ENCODE measurements at places on chromosomes 6 and 20.

DNA sequence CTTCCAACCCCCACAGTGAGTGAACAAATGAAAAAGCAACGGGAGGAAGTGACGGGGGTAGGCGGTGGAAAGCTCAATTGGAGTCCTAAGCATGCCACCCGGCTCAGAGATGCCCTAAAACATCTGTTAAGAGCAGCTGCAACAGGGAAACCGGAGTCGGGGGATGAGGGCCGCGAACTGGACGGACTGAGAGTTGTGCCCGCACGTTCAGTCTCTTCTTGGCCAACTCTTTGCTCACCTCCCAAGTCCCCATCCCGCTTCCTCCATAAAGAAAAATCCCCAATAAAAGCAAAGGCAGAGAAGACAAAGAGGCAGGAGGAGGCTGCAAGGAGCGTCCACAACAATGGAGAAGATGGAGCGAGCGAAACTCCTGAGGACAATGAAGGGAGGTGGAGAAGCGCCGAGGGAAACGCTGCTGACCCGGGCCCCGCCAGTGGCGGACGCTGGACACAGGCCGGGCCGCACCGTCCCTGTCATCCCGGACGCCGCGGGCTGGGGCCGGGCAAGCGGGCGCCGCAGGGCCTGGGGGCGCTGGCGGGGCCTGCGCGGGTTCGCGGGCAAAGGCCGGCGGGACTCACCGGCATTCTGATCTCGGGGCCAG, 600 bp downstream of the SEC63 start:
- no peak for DNase-seq

GRCh38 chr20:48624315-48625020, 203.3 kb downstream of the PREX1 start:
- no peak for DNase-seq

DNA sequence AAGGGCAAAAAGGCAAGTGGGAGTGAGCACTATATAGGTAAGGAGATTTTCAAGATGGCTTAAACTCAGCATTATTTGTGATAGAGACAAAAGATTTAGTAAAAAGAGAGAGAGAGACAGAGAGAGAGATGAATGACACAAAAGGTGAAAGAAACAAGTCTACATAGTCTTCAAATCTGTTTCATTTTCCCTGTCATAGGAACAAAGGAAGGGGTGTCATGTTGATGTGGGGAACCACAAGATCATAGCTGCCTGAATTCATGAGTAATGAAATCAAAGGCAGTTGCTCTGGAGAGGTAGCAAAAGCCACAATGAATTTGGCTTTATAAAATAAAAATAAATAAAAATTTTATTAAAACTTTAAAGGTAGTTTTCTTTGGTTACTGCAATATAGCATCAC, 67.2 kb upstream of the PHIP start:
- no peak for DNase-seq

DNA sequence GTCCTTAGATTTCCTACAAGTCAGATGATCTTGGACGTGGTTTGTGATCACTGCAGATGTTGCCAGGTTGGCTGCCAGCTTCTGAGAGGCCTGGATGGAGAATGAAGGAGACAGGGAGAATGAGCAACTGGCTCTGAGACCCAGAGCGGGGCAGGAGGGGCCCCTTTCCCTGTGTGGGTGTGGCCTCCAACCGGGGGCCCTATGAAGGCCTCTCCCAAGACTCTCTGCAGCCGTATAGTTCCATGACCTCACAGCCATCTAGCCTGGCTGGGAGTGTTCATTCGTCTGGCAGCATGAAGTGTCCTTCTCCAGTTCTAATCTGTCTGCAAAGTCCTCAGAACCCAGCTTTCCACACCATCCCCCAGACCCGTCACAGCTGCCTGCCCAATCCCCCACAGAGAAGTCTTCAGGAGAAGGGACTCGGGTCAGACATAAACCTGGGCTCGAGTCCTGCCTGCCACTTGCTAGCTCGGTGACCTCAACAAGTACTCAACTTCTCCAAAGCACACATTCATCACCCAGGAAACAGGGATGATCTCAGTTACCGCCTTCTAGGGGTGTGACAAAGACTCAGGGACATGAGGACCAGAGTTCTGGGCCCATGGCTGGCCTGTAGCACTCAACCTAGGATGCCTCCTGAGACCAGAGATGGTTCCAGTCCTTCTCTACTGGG, 122.6 kb downstream of the EDN3 start:
- DNase-seq: no peak

DNA sequence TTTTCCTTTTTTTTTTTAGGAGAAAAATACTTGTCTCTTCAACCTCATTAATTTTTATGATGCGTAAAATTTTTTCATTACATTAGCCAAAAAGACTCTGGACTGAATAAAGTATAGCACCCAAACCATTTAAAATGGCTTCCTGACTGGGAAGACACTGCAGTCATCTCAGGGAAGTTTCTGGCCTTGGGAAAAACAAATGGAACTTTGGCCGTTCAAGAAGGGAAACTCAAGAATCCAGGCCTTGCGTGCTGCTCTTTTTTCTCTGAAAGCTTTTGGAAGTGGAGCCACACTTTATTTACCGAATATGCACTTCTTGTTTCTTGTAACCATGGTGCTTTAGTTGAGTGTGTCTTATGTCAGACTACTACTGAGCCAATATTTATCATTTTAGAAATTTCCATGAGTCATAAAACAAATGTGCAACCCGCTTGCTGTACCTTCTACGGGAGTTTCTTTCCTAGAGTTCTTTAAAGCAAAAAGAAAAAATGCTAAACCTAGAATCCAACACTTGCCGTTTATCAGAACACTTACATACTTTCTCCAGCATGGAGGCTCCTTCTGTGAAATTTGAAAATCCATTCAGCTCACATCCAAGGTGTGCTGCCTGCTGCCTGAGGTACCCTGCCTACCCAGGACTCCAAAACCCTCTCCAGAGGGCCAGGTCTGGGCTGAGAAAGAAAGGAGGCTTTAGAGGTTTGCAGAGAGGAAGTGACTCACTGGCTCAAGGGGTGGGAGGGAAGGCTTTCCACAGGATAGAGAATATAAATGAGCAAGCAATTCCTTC, 11.5 kb upstream of the DSTN start:
- no peak for DNase-seq

- no peak for DNase-seq
Measured at GRCh38 chr6:125853168-125853567, 62.4 kb downstream of the NCOA7 start.

GRCh38 chr6:158069800-158070195, 88.1 kb downstream of the SYNJ2 start:
- no peak for DNase-seq

- no peak for DNase-seq
Measured at GRCh38 chr6:74925683-74926082, 280.2 kb downstream of the COL12A1 start.

DNA sequence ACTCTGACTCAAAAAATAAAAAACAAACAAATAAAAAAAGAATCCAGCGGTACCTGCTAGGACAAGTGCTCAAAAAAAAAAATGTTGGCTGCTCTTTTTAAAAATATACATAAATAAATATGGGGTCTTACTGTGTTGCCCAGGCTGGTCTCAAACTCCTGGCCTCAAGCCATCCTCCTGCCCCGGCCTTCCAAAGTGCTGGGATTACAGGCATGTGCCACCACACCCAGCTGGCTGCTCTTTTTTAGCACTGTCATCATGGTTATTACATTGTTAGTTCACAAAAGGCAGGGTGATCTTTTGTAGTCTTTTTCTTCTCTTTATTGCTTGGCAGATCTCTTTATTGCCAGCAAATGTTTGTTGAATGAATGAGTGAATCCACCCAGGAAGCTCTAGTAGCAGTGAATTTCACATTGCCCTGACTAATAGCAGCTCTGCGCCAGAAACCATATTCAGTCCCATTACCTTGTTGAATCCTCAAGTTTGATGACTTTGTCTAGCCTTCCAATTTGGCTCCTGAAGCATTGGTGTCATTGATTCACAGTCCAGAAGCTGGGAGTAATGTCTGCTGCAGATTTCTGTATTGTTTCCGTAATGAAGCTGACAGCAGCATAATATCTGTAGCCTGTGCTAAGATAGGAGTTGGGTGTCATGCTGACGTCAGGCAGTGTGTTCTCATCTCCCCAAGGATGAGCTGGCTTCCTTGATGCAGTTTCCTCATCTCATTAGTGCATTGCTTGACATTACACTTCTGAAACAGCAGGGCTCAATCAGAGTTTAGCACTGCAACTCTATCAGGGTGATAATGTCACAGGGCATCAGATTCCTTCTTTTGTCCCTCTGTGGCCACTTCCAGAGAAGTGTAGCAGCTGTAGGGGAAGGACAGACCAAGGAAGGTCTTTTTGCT, 84.9 kb upstream of the TGM3 start:
- DNase-seq: no peak

- DNase-seq: no peak
Measured at GRCh38 chr6:14379568-14379967, 262.0 kb downstream of the CD83 start.

GRCh38 chr20:2350606-2351005, 30.1 kb upstream of the TGM6 start:
- DNase-seq: no peak

DNA sequence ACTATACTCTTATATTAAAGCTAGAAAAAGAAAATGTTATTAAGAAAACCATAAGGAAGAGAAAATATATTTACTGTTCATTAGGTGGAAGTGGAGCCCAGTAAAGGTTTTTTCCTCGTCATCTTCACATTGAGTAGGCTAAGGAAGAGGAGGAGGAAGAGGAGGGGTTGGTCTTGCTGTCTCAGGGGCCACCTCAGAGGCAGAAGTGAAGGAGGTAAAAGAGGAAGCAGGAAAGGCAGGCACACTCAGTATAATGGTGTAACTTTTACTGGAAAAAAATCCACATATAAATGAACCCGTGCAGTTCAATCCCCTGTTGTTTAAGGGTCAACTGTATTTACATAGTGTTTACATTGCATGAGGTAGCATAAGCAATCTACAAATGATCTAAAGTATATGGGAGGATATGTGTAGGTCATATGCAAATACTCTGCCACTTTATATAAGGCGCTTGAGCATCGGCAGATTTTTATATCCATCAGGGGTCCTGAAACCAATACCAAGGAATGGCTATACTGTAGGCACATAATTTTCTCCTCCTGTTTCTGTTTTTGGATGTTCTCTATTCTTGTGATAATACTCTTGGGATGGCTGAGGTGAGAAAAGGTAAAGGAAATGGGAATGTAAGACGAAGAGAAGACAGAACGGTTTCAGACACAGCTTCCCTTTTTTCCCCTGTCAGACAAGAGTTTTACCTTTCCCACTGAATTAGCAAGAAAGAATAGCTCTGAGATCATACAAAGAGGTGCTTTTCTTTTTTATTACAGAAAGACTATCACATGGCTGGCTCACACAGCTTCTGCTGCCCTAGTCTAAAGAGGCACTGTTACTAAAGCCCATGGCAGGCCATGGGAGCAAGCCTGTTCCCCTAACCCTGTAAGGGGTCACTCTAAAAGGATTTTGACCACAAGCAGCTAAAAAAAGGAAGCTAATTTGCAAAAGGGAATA, 59.9 kb downstream of the NUDT3 start:
- no peak for DNase-seq

- DNase-seq: no peak
Measured at GRCh38 chr6:168648240-168649125, 207.5 kb downstream of the SMOC2 start.

- no peak for DNase-seq
Measured at GRCh38 chr6:137121401-137121997, 51.9 kb downstream of the IL22RA2 start.

GRCh38 chr6:38599261-38599660, 40.5 kb downstream of the BTBD9 start:
- DNase-seq: no peak

DNA sequence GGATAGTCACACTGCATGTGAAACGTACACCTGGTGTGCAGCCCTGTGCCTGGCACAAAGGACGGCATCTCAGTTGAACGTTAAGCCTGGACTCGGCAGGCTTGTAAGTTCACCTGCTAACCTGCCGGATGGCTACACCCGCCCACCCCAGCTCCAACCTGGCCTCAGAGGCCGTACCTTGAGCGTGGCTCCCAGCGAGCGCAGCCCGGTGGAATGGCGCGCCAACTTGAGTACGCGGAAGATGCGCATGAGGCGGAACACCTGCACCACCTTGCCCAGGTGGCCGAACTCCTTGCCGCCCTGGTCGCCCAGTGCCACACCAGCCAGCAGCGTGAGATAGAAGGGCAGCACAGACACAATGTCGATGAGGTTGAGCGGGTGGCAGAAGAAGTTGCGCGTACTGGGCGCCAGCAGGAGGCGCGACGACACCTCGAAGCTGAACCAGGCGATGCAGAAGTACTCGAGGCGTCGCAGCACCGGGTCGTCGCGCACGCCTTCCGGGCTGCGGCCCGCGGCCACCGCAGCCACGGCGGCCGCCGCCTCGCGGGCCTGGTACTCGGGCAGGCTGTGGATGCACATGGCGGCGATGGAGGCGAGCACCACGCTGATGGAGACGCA, 3.3 kb downstream of the KCNS1 start:
- DNase-seq: no peak

- no peak for DNase-seq
Measured at GRCh38 chr6:66992660-66993059, 1285.6 kb upstream of the EYS start.

DNA sequence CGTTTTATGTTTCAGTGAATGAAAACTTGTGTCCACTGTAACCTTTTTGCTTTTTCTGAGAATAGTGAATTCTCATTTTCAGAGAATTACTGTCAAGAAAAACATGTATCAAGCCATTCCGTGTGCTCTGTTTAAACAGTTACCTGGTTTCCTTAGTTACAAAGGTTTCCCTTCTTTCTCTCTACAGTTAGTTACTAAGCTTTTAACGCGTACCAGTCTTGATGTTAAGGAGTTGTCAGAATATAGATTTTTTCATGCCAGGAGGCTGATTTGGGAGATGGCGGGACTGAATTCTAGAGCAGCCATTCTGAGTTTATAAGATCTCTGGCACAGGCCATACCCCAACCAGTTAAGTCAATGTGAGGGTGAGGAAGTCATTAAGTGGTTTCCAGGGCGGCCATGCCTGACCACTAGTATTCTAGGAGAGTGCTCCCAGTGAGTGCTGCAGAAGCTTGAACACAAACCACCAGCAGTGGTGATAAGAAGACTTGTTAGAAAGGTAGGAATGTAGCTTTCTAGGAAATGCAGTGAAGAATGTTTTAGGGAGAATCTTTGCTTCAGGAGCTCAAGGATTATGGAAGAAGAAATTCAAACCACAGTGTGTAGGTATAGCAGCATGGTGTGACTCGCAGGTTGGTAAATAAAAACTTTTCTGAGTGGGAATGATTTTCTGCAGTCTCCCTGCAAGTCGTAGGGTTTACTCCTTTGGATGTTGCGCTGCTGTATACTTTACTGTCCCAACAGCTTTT, 112.9 kb downstream of the JARID2 start:
- no peak for DNase-seq

GRCh38 chr6:53369876-53370515, 21.2 kb upstream of the ELOVL5 start:
- DNase-seq: no peak

GRCh38 chr6:41716516-41717391, 18.7 kb downstream of the TFEB start:
- DNase-seq: no peak

- DNase-seq: no peak
Measured at GRCh38 chr20:34970193-34970840, 14.6 kb downstream of the MYH7B start.

DNA sequence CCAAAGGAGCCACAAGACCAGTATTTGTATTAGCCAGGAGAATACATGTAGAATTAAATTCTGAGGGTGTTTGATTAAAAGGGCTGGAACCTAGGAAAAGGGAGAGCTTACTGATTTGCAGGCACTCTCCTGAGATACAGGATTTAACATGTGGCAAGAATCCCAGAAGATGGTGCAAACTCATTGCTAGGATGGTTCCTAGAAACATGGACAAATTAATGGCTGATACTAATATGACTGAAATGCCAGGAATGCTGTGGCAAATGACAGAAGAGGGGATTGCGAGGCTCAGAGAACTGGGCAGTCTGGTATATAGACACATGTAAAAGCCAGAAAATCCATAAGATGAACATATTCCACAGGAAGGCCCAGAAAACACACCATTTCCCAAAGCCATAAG, 118.1 kb downstream of the RWDD2A start:
- DNase-seq: no peak

Data from stimulated activated CD4-positive, alpha-beta T cell treated with anti-CD3 and anti-CD28 coated beads, TNF-alpha, amount 100 ng/mL, for 4 hours (primary cell).